ENCODE measurements at places on chromosomes 11 and 22. TPM values are rescaled to one million over a fixed set of nuclear protein-coding genes. Genes with fewer than 3 reads are reported as not detected.

- H3K36me3 ChIP-seq: no peaks in the 10 kb centered on the region
- H3K4me3 ChIP-seq: peak overlapping the region; percentile 38
- H3K27me3 ChIP-seq: peaks cover 11% of the 10 kb centered on the region
- no peak for DNase-seq
Measured at GRCh38 chr11:60957188-60957587, 5.2 kb upstream of the SLC15A3 start.

DNA sequence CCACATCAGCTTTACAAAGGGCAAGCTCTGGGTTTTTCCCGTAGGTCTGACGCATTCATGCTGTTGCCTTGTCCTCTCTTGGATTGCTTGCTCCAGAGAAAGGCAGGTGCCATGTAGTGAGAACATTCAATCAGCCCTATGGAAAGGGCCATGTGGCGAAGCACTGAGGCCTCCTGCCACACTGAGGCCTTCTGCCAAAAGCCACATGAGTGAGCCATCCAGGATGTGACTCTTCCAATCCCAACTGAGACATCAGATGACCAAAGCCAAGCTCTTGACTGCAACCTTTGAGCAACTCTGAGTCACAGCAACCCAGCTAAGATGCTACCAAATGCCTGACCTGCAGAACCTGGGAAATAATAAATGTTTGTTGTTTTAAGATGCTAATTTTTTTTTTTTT is 9.0 kb upstream of the PANX3 start:
- H3K4me3 ChIP-seq: no peak overlapping the region
- no peaks in the 10 kb centered on the region for H3K36me3 ChIP-seq
- no peaks in the 10 kb centered on the region for H3K27me3 ChIP-seq

GRCh38 chr11:36803084-36803483 is 205.0 kb upstream of the RAG2 start:
- H3K4me1 ChIP-seq: no peaks in the 10 kb centered on the region
- DNase-seq: no peak
- H3K4me3 ChIP-seq: no peak overlapping the region
- H3K27me3 ChIP-seq: no peaks in the 10 kb centered on the region

DNA sequence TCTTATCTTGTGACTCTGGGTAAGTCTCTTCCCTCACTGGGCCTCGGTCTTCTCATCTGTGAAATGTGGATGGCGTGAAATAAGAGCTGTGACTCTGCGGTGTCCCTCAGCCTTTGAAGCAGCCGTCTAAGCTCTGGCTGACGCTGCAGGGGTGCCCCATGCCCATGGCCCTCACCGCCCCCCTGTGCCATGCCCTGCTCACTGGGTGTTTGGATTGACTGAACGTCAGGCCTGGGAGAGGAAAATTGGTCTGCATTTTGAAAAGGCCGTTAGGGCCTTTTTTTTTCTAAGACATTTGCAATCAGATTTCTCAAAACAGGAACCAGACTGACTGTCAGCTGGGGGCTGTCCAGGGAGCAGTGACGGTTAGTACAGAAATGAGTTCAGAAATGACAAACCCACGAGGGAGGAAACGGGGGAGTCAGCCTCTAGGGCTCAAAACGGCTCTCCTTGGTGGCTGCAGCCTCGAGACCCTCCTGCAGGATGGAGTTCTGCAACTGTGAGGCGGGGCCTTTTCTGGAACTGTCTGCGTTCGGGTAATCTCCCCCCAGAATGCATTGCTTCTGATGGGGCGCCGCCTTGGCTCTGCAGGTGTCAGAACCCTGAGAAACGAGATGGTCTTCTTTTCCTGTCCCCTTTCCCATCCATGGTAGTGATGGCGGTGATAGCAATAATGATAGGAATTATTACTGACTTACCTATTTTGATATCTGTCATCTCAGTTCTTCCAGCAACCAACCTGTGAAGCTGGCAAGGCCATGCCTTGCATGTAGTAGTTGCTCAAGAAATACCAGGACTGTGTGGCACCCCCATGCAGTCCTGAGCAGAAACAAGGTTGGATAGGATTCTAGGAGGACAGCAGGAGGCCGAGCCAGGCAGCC is 2.0 kb downstream of the GRK2 start:
- peak overlapping the region; percentile 33 for H3K27ac ChIP-seq
- peaks cover 20% of the 10 kb centered on the region for H3K4me1 ChIP-seq
- peak overlapping the region; percentile 95 for H3K4me3 ChIP-seq
- peak; percentile 10 for DNase-seq

DNA sequence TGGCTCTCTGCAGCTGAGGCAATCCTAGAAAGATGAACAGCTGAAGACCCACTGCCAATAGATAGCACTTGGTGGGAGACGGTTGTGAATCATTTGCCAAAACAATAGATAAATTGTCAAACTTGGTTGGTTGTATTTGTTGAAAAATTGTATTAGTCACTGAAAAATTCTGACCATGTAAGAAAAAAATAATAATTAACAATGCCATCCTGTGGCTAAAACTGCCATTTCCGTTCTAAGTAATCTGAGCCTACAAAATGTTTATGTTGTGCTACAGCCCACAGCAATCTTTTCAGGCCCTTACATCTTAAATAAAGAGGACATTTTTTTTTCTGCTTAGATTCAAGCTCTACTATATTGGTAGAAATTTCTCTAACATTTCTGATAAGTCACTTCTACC is 103.2 kb upstream of the ANO3 start:
- peaks cover 2% of the 10 kb centered on the region for H3K27me3 ChIP-seq
- no peak for DNase-seq
- H3K4me3 ChIP-seq: no peak overlapping the region
- H3K27ac ChIP-seq: no peak overlapping the region
- peaks cover 6% of the 10 kb centered on the region for H3K4me1 ChIP-seq

Gene LARGE1
- 81.2 TPM for total RNA-seq

Gene MOGAT2
- not detected for total RNA-seq

Gene TNNT3
- not detected for total RNA-seq

Gene XKR3
- not detected for total RNA-seq
